ENCODE measurements at places on chromosomes 5 and 9. TPM values are rescaled to one million over a fixed set of nuclear protein-coding genes. Genes with fewer than 3 reads are reported as not detected.
A peak's percentile ranks its signal among the peaks of the same experiment; 100 is the strongest.

The PGM5 gene
- total RNA-seq = 0.16 TPM

The HEXB gene
- 43.2 TPM for total RNA-seq

The FOXD4L3 gene
- total RNA-seq = not detected

The OR1Q1 gene
- 0.40 TPM for total RNA-seq

The MAMDC2 gene
- not detected for total RNA-seq

The OTP gene
- total RNA-seq = not detected

The IFNA7 gene
- total RNA-seq = not detected

GRCh38 chr5:14506140-14506538 lies 75.5 kb upstream of the OTULINL start:
- DNase-seq = no peak

DNA sequence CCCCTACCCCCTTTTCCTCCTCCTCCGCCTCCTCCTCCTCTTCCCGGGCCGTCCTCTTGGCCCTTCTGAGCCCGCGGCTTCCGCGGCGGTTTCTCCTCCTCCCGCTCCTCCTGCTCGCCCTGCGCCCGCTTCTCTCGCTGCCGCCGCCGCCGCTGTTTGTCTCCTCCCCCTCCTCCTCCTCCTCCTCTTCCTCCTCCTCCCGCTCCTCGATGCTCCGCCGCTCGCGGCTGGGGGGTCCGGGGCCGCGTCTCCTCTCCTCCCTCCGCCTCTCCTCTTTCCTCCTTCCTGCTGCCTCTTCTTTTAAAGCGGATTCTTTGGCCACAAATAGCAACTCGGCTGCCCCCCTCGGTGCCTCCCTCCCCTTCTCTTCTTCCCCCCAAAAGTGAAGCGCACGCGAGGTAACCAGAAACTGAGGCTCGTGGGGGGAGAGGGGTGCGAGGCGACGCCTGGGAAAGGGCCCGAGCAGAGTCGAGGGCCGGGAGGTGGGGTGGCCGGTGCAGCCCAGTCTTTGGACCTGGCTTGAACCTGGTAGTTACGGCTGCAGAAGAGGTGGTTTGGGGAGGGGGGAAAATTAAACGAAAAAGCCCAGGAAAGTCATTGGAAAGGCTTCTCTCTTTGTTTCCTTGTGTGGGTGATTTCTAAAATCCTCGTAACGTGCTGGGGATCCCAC lies 1058.5 kb upstream of the DMAC1 start:
- no peak for DNase-seq

DNA sequence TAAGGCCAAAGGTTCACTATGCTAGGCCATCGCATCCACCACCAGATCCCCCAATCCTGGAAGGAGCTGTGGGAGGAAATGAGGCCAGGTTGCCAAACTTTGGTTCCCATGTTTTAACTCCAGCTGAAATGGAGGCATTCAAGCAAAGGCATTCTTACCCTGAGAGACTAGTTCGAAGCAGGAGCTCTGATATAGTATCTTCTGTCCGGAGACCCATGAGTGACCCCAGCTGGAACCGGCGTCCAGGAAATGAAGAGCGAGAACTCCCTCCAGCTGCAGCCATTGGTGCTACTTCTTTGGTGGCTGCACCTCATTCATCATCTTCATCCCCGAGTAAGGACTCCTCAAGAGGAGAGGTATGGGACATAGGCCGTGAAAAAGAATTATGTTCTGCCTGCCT lies 75.6 kb downstream of the GAPVD1 start:
- no peak for DNase-seq

DNA sequence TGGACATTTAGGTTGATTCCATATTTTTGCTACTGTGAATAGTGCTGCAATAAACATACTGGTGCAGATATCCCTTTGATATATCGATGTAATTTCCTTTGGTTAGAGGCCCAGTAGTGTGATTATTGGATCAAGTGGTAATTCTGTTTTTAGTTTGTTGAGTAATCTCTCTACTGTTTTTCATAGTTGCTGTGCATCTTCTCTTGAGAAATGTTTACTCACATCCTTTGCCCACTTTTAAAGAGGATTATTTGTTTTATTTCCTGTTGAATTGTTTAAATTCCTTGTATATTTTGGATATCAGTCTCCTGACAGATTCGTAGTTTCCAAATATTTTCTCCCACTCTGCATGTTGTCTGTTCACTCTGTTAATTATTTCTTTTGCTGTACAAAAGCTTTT lies 352.6 kb upstream of the TARS1 start:
- no peak for DNase-seq

- no peak for DNase-seq
Measured at GRCh38 chr9:121450241-121450640, 49.4 kb downstream of the GGTA1 start.

DNA sequence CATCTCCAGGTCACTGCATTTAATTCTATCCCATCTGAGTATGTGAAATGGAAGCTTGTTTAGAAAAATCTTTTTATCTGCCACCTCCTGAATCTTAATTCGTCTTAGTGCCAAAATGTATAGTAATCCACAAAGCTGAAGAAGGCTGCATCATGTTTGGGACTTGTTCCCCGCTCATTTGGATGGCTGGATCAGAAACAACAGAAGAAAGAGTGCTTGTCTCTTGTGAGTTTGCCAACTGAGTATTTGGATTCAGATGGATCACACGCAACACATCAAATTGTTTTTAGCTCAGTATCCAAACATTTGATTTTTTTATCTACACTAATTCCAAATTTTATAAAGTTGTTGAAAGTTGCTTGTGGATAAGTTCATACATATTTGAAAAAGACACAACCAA lies 197.2 kb upstream of the PAPPA start:
- DNase-seq = no peak

DNA sequence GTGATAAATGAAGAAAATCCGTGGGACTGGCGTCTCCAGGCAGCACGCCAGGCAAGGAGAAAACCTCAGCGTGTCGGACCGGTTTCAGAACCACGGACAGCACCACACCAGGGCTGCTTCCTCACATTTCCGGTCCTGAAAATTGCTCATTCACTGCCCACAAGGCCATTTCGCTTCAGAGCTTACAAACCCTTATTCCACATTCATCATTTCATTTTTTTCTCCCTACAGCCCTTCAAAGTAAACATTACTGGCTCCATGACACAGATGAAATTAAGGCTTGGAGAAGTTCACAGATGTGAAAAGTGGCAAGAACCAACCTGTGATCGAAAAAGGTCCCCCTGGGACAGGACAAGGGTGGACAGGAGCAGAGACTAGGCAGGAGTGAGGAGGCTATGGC lies 1.5 kb upstream of the GPRIN1 start:
- no peak for DNase-seq

GRCh38 chr9:32839013-32839885 lies 55.9 kb downstream of the TMEM215 start:
- DNase-seq = no peak

- no peak for DNase-seq
Measured at GRCh38 chr9:89426384-89426961, 71.4 kb downstream of the SEMA4D start.

GRCh38 chr9:101201630-101202029 lies 173.1 kb downstream of the PLPPR1 start:
- DNase-seq = no peak

GRCh38 chr5:141692919-141693725 lies 11.1 kb upstream of the ARAP3 start:
- DNase-seq = peak; percentile 47

DNA sequence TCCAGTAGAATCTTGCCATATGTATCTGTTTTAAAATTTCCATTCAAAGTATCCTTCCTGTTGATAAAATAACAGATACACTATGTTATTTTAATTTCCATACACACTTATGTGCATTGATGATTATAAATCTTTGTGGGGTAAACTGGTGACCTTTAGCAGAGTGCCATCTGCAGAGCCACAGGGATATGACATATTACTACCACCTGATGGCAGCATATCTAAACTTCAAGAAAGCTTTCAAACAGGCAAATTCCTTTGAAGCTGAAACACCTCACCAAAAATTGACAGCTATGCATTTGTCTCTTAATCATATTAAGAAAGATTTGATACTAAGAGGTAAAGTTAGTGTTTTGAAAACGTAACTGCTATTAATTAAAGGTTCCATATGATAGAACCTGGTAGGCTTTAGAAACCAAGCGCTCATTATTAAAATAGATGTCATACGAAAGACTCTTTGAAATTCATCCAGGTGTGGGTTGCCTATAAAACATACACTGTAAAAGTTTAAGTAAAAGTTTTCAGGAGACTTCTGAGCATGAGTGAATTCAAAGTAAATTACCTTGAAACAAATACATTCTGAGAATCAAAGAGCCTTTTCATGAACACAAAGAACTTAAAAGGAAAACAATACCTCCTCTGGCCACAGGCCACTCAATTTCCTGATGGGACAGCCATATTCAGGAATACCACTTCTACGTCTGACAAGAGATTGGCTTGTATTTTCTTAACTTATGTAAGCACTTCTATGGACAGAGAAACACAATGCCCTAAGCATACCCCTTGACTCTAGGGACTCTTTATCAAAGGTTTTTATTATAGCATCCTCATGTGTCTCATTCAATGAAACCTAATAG lies 93.3 kb downstream of the KIAA0825 start:
- DNase-seq = no peak

DNA sequence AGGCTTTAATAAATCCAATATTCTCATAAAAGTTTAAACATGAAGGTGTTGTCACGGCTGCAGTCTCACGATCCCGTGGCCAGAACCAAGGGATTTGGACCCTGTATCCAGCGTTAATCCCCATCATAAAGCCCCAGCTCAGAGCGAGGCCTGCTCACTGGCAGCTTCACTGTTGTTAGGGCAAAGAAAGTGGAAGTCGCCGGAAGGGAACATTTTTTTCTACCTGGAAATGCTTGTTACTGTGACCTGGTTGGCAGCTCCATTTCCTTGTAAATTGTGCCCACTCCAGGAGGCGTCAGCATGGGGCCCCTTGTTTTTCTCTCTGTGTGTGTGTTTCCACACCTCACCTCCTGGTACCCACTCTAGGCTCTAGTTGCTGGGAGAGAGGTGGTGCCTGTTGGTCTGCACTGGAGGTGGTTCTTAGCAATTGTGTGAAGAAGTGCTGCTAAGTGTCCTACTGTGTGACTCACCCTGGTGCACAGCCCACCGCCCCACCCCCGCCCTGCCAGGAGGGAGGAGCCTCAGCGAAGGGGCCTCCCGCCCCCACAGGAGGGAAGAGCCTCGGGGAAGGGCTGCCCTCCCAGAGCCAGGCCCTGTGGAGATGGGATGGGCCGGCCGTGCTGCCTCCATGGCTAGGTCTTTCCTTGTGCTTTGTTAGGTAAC lies 105.1 kb downstream of the EHMT1 start:
- no peak for DNase-seq

DNA sequence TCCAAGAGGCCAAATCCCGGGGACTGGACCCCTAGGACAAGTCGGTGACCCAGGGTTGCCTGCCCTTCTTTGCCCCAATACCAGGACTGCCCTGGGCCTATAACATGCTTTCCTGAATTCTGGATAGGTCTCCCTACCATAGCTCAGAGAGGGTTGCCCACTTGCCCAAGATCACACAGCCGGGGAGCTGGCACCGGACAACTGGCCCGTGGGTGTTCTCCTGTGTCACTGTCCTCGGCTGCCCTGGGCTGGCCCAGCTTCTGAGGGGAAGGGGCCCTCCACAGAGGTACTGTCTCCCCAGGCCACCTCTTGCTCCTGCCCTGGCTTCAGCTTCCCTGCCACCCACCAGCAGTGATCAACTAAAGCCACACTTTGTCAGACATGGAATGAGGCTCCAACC lies 28.8 kb upstream of the TTLL11 start:
- DNase-seq = no peak

DNA sequence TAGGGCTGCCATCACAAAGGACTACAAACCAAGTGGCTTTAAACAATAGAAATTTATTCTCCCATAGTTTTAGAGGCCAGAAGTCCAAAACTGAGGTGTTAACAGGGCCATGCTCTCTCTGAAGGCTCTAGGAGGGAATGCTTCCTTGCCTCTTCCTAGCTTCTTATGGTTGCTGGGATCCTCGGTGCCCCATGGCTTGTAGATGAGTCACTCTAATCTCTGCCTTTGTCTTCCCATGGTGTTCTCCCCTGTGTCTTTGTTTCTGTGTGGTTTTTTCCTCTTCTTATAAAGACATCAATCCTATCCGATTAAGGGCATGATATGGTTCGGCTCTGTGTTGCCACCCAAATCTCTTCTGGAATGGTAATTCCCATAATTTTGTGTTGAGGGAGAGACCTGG lies 178.8 kb upstream of the NREP start:
- no peak for DNase-seq

DNA sequence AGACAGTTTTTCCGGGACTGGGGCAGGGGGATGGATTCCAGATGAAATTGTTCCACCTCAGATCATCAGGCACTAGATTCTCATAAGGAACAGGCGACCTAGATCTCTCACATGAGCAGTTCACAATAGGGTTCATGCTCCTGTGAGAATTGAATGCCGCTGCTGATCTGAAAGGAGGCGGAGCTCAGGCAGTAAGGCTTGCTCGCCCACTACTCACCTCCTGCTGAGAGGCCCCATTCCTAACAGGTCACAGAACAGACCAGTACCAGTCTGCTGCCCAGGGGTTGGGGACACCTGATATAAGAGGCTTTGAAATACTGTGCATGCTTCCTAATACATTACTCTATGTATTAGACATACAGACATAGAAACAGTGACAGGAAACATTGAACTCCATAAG lies 41.1 kb downstream of the PTPRD start:
- no peak for DNase-seq

- DNase-seq = no peak
Measured at GRCh38 chr5:96957254-96958049, 21.6 kb downstream of the LNPEP start.

DNA sequence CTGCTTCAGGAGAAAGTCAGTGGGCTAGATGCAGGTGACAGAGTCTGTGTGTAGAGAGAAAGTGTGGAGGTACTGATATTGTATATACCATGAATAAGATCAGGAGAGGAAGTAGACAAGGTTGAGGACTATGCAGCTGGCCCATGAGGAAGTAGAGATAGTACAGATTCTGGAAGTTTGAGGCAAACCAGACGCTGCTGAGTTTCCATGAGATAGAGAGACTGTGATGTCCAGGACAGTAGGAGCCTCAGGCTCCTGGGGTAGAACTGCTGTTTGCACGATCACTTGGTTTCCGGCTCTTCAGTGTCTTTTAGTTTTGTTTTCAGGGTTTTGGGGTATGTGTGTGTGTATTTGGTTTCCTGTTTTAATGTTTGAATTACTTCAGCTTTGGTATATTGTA lies 13.6 kb downstream of the OTULINL start:
- no peak for DNase-seq

- DNase-seq = peak; percentile 43
Measured at GRCh38 chr9:128552744-128553440, 505 bp downstream of the SPTAN1 start.

GRCh38 chr5:107724642-107725041 lies 53.9 kb upstream of the EFNA5 start:
- no peak for DNase-seq

DNA sequence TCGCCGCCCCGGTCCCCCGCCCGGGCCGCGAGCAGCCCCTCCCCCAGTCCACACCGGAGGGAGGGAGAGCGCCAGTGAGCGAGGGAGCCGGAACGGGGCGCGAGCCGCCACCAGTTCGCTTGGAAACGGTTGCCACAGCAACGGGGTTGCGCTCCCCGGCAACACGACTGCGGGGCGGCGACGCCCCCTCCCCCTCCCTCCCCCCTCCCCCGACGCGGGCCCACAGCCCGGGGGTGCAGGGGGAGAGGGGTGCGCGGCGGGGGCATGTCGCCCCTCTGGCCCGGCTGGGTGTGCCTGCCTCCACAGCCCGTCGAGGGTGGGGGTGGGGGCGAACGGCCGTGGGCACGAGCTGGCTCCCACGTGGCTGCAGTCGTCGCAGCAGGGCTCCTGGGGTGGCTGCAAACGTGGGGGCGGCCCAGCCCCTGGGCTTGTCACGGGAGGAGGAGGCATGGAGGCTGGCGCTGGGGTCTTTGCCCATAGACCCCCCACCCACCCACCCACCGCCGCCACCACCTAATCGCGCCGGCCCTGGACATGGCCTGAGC lies 524 bp downstream of the PRR7 start:
- peak; percentile 69 for DNase-seq

- no peak for DNase-seq
Measured at GRCh38 chr5:123450114-123450513, 26.9 kb upstream of the CEP120 start.
